ENCODE measurements at places on chromosomes 2 and 18.

GRCh38 chr2:38720613-38721241 is 30.4 kb downstream of the SRSF7 start:
- no peak for DNase-seq

DNA sequence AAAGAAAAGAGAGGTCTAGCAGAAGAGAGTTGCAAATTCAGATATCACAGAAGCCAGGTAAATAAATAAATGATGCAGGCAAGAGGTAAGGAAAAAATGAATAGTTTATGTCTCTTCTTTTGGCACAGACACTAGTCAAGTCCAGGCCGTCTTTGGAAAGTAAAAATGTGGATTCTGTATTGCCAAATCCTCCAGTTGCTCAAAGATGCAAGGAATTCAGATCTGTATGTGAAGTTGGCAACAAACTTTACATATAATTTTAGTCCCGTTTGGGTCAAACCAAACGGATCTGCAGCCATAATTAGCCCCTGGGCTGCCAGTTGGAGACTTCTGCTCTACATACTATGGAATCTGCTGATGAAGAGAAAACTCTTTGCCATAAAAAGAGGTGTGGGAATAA is 200.5 kb upstream of the RND3 start:
- no peak for DNase-seq

DNA sequence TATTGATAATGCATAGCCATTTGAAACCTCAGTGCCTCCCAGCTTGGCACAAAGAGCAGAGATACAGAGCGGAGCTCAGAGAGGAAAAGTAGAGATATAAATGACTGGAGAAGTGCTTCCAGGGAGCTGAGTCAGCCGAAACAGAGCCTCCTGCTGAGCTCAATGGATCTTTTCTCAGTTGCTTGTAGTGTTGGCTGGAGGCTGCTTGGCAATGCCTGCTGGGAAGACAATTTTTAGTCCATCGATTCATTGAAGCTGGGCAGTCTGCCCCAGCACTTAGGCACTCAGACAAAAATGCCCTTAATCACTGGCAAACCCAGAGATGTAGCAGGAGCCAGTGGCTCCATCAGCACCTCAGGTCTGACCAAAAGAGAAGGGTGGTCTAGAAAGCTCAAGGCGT is 81.3 kb upstream of the SETBP1 start:
- no peak for DNase-seq

- peak; percentile 49 for DNase-seq
These were observed 17.4 kb upstream of the MRPL33 start for GRCh38 chr2:27754138-27754588.

- DNase-seq = no peak
These were observed 154.8 kb upstream of the FHL2 start for GRCh38 chr2:105553538-105554196.

DNA sequence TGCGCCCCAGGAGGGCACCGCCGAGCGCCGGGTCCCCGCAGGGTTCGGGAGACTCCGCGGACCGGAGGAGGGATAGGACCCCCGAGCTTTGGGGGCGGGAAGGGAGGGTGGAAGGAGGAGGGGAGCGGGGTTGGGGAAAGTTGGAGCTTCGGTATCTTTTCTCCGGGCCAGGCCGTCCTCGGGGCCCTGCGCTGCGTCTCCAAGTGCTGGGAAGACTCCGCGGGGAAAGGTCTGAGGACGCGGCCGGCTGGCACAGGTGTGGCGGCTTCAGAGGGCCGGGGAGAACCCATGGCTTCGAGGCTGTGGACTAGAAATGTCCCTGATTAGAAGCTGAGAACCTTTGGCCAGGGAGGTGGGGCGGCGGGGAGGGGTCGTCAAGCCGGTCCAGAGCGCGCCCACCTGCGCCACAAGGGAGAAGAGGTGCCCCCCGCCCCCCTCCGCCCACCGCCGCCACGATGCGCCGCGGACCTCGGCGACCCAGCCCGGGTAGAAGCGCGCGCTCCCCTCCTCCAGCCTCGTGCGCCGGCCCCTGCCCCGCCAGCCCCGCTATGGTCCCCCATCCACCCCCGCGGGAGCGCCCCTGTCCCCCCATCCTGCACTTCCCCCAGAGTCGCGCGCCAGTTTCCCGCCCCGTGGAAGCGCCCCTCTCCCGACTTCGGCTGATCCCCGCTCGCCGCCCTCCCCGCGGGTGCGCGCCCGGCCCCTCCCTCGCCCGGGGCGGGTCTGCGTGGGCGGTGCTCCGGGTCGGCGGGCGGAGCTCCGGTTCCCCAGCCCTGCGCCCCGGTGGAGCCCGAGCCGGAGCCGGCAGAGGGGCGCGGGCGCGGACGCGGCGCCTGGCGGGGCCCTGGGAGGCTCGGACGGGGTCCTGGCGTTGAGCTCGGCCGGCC is at the start of gene SNTG2:
SNTG2 (plus strand) TSS at position 770 of the 887 bp plus-strand sequence. CDS start 148 bp downstream, outside the sequence.
- DNase-seq = peak; percentile 32

DNA sequence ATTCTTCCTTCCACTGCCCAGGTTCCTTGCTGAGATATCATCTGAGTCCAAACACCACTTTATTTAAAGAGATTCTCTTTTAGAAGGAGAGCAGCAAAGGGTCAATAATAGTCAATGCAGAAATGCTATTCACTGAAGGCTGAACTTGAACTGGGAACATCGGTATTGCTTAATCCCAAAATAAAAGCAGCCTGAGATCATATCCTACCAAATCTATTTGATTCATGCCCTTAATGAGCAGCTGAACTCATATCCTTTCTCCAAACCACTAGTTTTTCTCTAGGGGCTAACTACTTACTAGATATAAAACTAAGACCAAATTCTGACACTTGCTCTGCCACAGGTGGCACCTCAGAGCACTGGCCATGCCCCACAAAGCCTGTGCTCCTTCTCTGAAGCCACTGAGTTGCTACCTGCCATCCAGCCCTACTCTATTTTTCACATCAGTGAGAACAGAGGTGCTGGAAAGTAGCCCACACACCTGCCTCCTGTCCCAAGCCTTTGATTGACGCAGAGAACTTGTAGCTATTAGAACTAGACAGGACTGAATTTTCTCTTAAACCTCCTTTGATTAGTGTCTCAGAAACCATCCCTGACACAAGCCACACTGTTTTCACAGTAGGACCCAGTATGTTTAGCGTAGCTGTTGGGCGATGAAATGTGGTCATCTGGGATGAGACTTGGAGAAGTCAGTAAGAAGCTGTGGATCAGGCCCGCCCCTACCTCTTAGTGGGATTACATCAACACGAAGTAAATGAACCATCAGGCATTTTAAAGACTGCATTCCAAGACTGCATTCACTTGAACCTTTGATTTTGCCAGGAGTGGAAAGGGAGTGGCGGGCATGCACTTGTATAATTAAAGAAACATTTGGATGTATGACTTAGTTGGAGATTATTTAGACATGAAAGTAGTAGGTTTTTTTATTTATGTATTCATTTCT is 124.3 kb downstream of the RBMS1 start:
- DNase-seq = no peak

DNA sequence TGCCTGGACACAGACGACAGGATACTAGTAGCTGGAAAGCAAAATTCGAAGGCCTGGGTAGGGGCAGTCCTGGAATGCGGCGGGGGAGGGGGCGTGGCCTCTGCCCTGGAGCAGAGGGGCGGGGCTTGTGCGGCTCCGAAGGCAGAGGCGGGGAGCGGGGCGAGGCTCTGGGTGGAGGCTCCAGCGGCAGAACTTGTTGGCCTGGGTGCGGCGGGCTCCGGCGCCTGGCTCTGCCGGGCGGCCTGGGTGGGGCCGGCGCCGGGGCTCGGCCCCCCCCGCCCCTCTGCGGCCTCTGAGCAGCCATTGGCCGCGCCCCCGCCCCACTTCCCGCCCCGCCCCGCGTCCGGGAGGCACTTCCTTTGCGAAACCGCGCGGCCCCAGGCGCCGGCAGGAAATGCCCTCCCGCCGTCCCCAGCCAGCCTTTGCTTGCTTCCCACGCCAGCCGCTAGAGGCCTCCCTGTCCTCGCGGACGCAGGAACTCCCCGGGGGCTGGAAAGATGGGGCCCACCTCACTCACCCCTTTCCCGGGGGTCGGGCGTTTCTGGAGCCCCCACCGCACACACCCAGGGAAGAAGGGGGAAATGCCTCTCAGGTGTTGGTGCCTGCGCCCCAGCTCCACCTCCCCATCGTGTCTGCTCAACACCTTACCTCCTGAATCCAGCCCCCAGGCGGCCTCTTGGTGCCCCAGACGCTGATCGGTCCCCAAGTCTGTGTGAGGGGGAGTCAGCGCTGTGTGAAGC is 6.7 kb downstream of the CTDSP1 start:
- peak; percentile 79 for DNase-seq

DNA sequence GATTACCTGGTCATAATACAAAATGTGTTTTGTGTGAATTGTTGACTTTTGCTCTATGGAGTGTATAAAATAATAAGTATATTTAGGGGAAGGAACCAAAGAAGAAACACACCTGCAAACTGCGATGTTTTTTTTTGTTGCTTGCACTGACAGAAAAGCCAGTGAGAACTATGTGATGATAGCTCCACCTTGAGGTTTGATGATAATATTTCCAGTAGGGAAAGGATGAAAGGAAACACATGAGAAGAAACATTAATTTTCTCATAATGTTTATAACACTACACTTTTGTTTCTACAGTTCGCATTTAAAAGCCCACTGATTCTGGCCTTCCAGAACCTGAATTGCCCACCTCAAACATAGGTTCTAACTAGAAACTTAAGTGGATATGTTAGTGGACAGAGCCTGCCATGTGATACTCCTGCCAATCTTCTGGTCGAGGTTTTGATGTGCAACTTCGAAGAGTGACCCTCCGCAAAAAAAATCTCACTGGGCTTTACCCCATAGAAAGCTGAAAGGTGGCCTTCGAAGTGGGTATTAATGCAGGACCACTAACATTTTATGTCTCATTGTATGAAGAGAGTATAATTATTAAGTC is 476.4 kb upstream of the SPHKAP start:
- DNase-seq = no peak

DNA sequence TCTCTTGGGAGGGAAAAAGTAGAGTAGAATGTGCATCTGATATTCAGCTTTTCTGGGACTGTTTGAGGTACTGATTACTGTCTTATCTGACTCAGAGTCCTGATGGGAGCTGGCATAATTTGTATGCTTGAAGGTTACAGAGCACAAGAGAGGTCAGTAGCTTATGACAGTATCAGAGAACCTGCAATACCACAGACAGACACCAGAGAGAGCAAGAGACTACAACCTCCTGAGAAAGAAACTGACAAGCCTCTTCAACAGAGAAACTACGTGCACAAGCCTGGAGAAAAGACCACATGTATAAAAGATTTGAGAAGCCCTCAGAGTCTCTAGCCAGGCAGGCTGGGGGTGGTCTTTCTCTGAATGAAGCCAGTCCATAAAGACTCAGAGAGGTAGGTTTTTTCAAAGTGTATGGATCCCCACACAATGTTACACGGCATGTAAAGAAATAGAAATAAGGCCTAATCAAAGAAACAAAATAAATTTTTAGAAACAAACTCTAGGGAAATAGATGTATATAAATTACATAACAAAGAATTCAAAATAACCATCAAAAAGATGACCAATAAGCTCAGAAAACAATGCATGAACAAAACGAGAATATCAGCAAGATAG is 568.3 kb downstream of the LRRTM4 start:
- DNase-seq = no peak

DNA sequence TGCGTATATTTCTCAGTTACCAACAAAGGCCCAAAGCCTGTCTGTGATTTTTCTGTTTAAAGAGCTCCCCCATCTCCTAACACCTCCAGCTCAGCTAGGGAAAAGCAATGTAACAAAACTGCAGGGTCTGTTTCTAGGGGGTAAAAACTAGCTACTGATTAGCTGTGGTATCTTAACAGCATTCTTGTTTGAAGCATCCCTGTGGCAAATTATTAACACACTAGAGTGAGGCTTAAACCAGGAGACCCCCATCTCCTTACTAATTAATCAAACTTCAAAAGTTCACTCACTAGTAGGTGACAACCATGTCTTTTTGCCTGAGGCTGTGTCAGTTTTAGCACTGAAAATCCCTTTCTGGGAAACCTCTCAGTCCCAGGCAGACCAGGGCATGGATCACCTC is 186.2 kb upstream of the PARD3B start:
- no peak for DNase-seq

DNA sequence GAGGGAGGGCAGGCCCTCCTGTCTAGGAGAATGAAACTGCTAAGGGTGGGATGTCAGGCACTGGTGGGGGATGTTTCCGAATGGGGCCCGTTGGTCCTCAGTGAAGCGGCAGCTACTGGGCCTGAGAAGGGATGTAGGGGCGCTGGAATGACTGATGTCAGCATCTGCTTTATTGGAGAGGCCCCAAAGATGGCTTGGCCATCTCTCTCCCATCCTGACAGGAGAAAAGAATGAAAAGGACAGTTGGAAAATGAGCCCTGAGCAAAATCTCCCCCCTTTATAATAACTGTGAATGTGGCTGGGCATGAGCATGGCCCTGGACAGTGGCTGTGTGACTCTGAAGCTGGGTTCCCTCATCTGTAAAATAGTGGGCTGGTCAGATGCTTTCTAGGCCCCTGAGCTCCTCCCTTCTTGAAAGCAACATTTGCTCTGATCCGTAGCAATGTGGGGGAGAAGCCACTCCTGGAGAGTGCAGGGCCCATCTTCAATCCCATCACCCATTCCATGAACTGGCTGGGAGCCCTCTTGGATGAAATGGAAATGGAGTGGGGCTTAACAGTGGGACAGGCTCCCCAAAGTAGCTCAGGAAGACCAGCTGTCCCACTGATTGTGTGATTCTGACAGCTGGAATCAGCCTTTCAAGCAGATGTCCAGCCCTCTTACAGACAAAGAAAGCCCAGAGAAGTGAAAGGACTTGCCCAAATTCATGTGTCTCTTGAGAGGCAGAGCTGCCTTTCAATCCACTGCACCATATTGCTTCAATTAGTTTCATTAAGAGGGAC is 232.7 kb upstream of the SMAD2 start:
- DNase-seq = no peak

GRCh38 chr2:45782436-45782835 is 131.0 kb downstream of the PRKCE start:
- DNase-seq = no peak

DNA sequence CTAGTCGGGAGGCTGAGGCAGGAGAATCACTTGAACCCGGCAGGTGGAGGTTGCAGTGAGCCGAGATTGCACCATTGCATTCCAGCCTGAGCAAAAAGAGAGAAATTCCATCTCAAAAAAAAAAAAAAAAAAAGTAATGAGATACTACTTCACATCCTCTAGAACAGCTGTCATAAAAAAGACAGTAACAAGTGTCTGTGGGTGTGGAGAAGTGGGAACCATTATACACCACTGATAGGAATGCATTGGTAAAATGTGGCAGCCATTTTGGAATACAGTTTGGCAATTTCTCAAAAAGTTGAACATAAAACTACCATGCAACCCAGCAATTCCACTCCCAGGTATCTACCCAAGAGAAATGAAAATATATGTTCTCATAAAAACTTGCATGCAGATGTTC is 166.6 kb downstream of the GREB1L start:
- no peak for DNase-seq

- no peak for DNase-seq
These were observed 53.7 kb upstream of the ZNF396 start for GRCh38 chr18:35430721-35431373.

DNA sequence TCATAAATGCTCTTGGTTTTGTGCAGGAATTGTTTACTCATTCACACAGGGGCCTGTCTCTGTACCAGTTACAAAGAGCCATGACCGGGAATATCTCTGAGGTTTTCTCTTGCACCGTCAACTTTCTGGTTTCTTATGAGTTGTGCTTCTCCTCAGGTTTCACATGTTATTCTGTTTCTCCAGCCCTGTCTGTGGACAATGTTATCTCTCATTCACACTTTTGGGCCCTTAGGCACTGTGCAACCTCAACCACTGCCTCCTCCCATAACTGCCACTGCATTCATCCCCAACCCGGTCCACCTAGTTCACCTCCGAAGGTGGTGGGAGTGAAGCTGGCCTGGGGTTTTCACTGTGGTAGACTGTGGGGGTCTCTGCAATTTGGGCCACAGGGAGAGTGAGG is 22.5 kb upstream of the NEDD4L start:
- DNase-seq = no peak

GRCh38 chr18:59266886-59267502 is 6.3 kb downstream of the RAX start:
- DNase-seq = no peak

Data from stimulated activated CD4-positive, alpha-beta T cell treated with anti-CD3 and anti-CD28 coated beads, Interleukin-1b, Interleukin-23, amount 100 ng/mL, for 1 hour (primary cell).